Femur (tissue), 1 donor: ENCODE measurements at places on chromosomes 1 and 21.
A peak's percentile ranks its signal among the peaks of the same experiment; 100 is the strongest.

GRCh38 chr1:92134331-92134730, 54.2 kb downstream of the BTBD8 start:
- no peak for DNase-seq

DNA sequence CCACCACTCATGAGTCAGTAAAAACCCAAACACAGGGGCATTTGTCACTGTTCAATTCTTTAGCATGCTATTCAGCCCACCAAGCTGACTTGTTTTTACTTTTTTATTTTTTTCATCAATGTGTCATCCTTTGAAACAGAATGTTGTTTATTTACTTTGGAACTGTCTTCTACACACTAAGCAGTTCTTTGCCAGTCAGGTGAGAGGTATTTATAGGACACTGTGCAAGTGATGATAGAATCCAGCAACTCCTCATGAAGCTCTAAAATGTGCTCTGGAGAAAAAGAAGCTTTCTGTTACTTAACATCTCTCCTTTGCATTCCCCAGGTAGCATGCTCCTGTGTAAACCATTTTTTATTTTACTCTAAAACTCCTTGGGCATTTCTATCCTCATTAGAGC, 582.0 kb upstream of the TMPRSS15 start:
- DNase-seq, result no peak

- DNase-seq, result no peak
Observed at GRCh38 chr1:225942574-225942973, 1.6 kb upstream of the LEFTY2 start.

GRCh38 chr1:29519788-29520110, 283.4 kb downstream of the PTPRU start:
- peak; percentile 40 for DNase-seq

DNA sequence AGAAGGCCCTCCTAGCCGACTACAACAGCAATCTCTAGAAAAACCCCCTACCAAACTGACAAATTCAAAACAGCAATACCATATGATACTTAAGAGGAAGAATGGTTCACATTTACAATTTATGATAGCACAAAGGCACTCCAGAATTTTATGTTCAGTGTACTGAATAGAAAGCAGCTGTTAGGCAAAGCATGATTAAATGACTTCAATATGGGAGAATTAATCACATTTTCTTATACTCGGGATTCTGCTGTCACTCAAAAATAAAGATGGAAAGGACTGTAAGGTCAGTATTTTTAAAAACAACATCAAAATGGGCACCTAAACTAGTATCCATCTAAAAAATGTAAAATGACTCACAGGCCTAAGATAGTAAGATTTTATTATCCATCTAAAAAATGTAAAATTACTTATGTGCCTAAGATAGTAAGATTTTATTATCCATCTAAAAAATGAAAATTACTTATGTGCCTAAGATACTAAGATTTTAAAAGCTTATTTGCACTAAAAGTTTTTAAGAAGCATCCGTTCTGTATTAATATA, 198.5 kb downstream of the SMYD3 start:
- DNase-seq, result no peak

- DNase-seq, result no peak
Observed at GRCh38 chr1:35668506-35668905, 27.2 kb upstream of the PSMB2 start.

- no peak for DNase-seq
Observed at GRCh38 chr1:61419657-61420056, 305.3 kb downstream of the TM2D1 start.

DNA sequence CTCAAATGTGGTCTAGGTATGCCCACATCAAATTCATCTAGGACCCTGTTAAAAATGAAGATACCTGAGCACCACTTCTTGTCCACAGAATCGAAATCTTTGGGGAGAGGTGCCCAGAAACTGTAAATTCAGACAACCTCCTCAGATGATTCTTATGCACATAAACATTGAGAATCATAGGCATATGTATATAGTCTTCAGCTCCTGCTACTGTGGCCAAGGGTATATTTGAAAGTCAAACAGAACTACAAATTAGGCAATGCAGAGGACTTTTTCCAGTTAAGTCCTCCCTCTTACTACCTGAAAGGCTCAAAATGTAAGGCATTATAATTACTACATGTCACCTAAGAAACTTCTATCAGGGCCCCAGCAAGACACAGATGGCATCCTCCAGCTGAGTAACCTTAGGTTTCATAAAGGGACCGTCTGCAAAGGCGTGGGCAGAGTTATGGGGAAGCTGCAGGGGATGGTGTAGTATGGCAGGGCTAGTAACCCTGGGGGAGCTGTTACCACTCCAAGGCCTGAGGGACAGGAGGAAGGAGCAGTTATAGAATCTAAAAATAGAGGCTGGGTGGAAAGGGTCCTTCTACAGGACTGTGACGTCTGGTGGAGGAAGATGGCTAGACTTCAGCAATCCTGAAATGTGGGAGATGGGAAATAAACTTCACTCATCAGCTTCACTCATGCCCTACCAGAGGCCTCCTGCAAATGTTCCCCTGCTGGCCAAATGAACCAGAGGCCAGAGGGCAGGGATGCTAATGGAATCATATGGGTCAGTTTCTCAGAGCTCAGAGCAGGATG, 46.3 kb downstream of the DAB1 start:
- DNase-seq, result no peak

DNA sequence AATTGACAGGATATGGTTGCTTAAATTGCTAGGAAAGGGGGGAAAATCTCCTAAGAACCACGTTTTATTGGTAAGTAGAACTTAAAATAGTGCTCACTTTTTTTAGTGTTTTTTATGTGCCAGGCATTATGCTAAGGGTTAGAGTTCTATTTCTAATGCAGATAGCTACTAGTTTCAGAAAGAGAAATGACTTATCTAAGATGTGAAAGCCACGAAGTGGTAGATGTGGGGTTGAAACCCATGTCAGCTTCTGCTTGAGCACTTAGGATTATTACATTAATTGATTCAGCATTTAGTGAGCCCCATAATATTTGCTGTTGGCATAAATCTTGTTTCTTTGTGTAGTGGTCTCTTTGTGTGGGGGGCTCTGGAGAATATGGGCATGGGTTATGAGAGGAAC, 24.7 kb downstream of the CACHD1 start:
- no peak for DNase-seq

DNA sequence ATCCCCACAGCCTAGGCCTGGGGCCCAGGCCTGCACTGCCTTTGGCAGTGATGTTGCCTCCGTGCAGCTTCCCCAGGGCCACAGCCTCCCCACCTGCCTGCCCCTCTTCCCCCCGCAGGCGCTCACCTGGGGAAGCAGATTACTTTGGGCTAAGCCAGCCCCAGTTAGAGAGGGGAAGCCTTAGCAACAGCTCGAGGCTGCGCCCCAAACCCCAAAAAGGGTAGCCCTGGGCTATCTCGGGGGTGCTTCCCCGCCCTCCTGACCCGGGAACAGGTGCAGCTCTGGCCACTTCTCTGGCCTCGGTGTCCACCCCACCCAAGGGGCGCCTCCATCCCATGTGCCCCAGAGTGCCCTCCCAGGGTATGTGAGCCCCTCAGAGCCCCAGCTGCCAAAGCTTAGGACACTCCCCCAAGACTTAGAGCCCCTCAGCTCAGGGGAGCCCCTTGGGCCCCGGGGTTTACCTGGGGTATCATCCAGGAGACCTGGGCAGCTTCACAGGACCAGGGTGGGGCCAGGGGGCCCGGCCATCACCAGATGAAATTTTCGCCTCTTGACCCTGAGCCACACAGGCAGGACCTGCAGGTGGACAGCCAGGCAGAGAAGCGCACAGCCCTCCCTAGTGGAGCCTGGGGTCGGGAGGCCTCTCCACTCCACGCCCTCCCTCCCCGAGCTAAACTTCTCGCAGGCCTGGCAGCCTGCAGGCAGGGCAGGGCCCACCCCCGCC, 3.3 kb upstream of the TTC34 start:
- DNase-seq, result no peak

DNA sequence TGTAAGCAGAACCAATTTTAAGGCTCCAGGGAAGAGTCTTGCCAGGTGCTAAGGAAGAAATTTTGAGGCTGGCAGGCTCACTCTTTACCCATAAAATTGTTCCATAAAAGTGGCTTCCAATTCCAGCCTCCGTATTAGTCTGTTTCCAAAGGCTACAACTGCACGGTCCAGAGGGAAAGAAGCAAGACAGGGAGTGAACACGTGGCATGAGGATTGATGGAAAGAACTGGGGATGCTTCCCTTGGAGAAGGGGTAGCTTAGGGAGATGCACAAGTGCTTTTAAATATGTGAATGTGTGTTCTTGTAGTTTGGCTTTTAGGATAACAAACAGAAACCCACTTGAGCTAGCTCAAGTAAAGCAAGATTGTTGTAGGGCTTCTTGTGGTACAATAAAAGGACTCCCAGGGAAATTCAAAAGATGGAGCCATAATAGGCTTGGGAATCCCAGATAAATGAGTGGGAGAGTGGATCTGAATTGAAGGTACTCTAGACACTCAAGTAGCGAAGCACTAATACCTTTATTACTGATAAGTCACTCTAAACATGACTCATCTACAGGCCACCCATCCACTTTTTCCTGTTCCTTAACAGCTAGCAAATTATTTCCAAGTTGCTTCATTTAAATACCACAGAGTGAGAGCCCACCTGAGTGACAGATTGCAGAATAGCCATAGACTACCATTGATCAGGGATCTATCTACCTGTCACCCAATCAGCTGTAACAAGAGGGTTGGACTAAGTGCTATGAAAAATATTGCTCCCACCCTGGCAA, 34.8 kb upstream of the NPL start:
- no peak for DNase-seq

DNA sequence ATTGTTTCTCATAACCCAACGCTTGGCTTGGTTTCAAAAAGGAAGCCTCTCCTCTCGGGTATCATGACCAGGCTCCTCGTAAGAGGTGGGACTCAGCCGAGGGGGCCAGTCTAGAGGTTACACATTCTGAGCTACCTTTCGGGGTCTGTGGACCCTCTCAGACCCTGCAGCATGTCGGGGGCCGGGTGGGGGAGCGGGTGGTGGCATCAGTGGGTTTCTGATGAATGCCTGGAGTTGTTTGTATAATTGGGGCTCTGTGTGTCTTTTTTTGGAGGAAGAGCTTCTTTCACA, 229.3 kb downstream of the CAMTA1 start:
- DNase-seq, result peak; percentile 44

GRCh38 chr1:44108241-44108640, 10.4 kb upstream of the KLF17 start:
- no peak for DNase-seq

DNA sequence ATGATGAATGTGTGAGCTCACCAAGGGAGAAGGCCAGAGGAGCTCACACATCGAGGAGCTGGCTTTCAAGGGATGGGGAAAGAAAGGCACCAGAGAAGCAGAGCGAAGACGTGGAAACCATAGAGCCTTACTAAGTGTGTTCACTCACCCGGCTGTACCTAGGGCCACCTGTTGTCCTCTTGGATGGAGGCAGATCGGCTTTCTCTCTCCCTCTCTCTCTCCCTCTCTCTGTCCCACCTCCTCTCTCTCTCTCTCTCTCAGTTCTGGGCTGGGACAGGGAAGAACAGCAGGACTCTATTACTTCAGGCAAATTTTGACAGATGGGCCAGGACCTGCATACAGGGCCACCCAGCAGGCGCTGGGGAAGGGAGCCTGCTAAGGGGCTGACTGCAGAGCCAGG, 64.8 kb downstream of the HIVEP3 start:
- no peak for DNase-seq

DNA sequence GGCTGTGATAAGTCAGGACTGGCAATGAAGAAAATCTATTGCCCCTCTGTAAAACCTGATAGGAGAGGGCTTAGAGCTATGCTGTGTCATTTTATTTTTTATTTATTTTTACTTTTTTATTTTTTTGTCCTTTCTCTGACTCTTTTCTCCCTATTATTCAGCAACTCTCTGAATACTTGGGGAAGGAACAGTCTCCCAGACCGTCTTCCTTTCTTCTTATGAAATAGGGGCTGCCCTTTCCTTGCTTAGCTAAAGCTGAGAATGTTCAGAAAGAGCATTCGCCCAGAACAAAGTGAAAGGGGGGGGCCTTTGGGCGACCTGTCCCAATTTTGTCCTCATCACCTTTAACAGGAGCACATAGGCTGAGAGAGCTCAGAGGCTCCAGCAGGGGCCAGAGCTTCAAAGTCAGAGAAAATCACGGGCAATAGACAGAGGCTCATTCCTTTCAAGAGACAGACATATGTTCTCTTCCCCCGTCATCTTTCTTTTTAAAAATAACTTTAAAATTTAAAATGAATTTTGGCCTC, 80.9 kb downstream of the RNF220 start:
- no peak for DNase-seq

DNA sequence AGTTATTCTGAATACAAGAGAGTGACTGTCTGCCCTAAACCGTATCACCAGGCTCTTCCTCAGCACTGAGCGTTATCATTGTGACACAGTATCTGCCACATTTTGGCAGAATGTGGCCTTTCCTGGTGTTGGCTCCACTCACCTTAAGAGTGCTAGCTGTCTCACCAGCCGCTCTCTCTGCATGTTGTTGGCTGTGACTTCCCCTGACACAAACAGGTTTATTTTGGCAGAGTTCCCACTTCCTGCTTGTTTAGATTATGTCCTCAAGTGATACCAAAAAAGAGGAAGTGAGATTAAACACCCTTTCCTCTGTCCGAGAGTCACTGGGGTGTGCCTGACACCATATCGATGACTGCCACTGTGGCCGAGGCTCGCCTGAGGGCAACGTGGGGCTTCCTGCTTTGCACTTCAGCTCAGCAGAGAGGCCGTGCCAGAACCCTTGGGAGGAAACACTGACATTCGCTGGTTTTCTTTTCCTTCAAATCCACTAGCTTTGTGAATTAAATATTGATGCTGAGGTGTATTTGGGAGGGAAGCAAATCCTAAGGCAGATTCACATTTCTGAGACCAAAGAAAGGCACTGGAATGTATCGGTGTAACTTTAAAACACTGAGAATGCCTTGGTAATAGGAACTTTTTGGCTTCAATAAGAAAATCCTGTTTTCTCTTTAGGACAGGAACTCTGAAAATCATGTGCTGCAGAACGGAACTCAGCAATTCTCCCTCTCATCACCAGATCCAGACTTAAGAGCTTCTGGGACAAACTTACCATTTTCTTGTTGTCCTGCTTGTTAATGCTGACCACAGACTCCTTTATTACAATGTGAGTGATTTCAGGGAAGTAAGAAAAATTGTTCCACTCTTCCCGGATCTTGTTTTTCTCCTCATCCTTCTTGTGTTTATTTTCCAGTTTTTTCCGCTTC, 102.1 kb downstream of the JAK1 start:
- peak; percentile 55 for DNase-seq

- no peak for DNase-seq
Observed at GRCh38 chr1:203676455-203676854, 49.8 kb downstream of the ATP2B4 start.

DNA sequence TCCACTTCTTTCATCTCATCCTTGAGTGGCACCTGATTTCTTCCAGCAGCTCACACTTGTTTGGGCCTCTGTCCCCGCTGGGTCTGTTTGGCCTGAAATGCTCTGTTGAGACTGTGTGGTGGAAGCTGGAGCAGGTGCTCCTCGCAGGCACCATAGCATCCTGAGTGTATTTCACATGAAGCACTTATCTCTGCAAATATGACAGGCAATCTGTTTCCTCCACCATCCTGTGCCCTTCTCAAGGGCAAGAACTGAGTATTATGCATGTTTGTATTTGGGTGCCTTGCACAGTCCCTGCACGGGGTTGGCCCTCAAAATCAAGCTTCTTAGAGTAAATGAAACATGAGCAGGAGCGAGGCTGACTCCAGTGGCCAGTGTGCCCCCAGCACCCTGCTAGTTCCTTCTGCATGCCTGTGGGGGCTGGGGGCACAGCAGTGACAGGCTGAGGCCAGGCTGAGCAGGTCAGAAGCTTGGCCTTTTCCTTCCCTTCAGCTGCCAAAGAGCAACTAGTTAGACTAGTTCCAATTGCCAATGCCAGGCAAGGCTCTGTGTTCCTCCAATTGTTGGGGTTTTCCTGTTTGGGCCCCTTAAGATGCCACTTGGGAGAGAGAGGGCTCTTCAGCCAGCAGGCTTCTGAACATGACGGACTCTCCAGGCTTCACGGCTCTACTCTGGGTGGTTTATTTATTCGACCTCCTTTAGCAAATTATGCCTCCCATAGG, 129.6 kb upstream of the ATP1A1 start:
- DNase-seq, result no peak
